ENCODE measurements at places on chromosomes 3 and 15.

DNA sequence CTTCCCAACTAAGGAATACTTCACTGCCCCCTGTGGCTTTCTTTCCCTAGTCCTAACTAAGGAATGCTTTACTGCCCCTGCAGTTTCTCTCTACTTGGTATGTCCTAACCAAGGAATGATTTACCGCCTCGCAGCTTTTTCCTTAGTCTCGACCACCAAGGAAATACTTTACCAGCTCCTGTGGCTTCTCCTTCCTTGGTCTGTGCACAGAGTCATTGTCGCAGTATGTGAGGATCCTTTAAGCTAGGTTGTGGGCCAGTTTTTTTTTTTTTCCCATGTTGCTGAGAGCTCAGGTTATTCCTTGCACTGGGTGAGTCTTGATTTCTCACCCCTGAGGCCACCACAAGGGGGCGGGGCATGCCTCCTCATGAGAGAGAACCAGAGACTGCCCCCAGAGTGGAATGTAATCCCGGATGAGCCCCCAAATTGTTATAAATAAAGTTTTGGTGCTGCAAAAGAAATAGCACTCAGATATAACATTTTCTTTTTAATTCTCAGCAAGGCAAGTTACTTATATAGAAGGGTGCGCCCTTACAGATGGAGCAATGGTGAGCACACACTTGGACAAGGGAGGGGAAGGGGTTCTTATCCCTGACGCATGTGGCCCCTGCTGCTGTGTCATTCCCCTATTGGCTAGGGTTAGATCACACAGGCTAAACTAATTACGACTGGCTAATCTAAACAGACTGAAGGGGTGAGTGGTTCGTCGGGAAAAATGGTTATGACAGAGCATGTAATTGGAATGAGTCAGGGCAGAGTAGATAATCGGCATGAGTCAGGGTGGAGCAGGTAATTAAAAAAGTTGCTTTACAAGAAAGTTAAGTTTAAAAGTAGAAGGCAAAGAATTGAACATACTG, 27.0 kb downstream of the NDUFB4 start:
- no peak for DNase-seq

- no peak for DNase-seq
Measured at GRCh38 chr3:100737334-100737733, 28.0 kb downstream of the TFG start.

DNA sequence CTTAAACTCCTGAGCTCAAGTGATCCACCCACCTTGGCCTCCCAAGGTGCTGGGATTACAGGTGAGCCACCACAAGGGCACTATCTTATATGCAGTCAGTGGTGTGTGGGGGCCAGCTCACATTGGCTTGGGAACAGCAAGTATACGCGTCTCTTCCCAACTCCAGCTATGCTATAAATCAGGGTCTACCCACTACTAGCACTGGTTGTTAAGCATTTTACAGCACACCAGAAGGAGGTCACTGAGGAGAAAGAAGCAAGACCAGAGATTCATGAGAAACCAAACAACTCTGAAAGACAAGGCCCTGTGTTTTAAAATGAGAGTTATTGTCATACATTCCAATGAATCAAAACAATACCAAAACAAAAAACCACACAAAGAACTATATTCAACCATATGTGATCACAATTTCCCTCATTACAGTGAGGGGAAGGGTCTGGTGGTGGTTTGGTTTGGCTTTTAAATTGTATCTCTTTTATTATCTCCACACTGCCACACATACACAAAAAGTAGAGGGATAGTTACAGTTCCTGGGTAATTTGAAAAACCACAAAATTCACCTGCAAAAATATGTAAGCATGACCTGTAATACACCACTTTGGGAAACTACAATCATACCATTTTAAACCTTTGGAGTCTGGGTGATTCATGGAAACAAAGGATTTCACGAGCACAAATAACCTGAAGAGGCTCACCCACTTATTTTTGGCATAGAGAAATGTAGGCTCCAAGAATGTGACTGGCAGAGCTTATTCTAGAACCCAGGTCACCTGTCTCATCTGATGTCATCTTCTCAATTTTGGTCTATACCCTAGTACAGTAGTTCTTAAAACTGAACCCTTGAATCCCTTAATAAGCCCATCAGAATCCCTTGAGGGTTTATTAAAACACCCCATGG, 5.2 kb downstream of the MAGI1 start:
- no peak for DNase-seq

- DNase-seq = no peak
Measured at GRCh38 chr15:89790206-89790605, 14.1 kb downstream of the MESP2 start.

DNA sequence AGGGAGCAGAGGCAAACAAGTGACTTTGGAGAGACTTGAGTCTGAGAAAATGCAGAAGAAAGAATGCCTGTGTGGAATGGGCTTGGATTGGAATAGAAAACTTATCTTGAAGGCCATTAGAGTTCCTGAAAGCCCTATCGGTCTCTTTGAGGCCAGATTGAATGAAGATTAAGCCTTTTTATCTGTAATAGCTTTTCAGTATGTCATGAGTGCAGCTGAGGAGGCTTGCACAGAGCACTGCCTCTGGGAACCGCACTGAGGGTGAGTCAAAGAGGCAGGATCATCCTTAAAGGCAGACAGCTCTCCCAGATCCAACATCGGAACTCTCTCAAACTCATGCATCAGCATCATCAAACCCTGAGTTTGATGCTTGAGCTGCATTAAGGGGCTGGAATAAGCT, 515.2 kb downstream of the NTRK3 start:
- DNase-seq = no peak

- no peak for DNase-seq
Measured at GRCh38 chr15:39502611-39503195, 78.2 kb upstream of the THBS1 start.

DNA sequence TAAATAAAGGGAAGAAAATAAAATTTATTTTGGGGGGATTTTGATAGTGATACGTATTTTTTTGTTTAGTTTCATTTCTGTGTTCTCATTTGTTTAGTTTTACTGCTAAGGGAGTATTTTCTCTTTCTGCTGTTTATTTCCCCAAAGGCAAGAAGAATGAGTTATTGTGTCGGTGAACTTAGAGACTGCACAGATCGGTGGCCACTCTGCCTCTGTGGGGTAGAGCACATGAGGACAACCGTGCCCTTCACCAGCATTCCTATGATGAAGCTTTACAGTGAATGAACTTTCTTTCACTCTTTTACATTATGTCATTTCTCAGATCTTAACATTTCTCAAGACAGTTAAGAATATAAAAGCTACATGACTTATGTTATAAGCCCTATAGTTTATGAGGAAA, 214.4 kb downstream of the OCA2 start:
- no peak for DNase-seq

DNA sequence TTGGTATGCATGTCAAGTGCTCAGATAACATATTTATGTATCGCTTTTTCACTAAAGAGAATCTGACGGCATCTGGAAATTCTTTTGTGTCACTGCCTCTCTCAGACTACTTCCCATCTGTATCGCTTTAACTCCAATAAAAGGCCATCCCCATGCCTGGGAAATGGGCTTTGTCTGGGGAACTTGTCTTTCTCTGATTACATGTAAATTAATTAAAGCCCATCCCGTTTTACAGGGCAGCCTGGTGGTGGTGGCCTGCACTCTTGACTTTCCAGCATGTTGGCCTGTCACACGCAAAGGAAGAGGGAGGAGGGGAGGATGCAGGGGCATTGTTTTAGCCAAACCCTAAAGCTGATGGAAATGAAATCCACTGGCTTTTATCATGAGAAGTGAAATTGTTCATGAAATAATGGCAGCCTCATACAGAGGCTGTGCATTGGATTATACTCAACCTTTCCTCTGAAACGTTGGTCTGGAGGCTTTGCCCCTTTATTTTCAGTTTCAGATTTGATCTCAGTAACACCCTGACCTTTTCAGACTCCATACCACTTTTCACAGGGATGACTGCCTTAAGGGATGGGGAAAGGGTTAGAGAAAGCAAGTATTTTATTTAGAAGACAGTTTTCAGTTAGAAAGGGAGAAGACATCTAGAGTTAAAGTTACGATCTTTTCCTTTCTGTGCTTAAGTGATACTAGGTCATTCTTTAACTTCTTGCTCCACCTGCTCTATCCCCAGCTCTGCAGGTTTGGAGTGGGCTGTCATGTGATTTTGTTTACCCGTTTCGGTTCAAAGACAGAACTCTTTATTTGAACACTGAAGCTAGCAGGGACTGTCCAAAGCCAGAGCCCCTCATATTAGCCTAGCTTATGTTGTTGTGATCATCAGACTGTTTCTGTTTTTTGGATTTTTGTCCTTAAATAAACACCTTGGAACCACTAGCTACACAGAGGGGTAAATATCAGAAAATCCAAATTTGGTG, 94.6 kb upstream of the CTDSPL start:
- DNase-seq = no peak

GRCh38 chr3:57073628-57074027, 13.2 kb downstream of the SPATA12 start:
- DNase-seq = no peak

DNA sequence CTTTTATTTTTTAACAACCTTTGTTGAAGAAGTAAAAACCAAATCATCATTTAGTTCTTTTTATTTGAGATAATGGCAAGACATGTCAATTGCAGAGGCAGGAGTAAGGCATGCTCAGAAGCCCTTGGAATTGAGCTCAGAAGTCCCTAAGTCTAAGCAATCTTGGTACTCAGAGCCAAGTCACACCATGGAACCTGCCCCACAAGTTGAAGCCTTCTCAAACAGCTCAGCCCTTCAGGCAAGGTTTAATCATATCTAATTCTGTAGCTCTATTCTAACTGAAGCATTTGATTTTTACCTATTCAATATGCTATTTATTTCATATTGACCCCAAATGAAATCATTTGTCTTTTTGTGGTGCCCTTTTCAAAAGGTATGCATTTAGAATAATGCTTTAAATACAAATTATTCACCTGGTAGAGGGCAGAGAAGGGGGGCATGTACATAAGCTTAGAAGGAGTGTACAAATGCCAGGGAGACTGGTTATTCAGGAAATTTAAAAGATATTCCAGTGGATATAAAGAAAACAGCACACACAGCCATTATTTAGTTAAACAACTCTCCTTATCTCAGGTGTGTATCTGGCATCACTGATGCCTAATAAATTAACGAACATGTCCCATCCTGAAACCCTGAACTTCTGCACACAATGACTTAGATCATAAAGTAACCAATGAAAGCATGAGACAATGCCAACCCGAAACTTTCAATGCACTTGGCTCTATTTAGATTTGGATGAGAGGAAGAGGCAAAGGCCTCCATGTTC, 26.2 kb upstream of the TOP2B start:
- DNase-seq = no peak

DNA sequence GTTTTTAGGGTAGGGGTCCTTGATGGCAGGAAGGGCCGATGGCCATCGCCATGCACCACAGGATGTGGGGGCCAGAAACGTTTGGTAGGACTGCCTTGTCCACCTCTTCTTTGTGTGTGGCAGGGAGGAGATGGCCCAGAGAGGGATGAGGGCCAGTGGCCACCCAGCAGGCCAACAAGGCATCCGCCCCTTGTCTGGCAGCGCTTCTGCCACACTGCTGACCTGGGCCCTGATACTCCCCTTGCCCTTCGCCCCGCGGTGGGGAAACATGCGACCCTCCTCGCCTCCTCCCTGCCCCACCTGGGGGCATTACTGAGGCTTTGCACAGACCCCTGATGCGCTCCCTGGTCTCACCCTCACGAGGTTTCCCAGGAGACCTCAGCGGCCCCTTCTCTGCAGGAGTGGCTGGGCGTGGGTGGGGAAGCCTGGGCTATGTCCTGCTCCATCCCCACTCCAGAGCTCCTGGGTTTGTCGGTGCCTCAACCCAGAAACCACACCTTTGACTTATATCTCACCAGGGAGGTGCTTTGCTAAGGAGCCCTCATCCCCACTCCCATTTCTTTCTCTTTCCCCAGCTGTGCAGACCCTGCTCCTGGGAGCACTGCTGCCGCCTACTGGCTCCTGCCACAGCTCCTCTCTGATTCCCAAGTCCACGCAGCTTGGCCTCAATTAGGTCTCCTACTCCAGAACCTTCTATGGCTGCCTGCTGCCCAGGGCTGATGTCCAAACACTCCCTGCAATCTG, 38.7 kb downstream of the FEM1B start:
- no peak for DNase-seq

GRCh38 chr15:54979964-54980363, 216.8 kb downstream of the RSL24D1 start:
- no peak for DNase-seq

GRCh38 chr15:80437334-80437891, 33.2 kb downstream of the ARNT2 start:
- no peak for DNase-seq

GRCh38 chr3:155131104-155131503, 51.0 kb downstream of the MME start:
- no peak for DNase-seq

DNA sequence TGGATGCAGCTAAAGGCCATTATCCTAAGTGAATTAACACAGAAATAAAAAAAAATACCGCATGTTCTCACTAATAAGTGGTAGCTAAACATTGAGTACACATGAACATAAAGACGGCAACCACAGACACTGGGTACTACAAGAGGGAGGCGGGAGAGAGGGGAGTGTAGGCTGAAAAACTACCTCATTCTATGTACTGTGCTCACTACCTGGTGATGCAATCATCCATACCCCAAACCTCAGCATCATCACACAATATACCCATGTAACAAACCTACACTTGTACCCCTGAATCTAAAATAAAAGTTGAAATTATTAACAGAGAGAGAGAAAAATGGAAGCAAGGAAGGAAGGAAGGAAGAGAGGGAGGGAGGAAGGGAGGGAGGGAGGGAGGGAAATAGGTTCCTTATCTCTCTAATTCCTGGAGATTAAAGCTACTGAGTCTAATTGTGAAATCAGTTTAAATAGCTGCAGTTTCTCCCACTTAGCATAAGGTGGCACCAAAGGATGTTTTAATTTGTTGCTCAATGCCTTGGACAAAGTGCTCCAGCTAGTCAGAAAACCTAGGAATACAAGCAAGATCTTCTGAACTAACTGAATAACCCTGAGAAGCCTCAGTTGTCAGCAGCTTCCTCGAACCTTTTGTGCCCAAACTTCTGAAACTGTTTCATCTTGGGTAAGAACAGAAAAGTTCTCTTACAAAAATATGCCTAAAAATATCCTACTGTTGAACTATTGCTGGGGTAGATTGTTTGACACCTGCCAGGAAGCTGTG, 79.4 kb upstream of the ATP11B start:
- no peak for DNase-seq

DNA sequence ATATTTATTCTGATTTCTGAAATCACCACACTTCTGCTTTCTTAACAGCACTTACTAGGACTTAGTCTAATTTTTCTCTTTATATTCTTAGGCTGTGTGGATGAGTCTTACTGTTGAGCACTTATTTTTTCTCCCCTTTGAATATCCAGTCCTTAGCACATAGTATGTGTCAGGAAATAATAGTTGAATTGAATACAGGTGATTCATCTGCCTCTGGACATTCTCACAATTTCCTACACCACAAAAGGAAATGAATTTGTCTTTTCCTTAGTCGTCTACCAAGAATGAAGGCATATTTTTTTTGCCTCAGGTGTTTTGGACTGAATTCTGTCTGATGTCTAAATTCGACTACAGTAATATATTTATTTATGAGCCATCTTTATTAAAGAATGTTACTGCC, 204.2 kb downstream of the GHSR start:
- no peak for DNase-seq

All from stimulated activated CD4-positive, alpha-beta T cell treated with anti-CD3 and anti-CD28 coated beads, Interleukin-1b, Interleukin-23, amount 100 ng/mL, for 4 hours (primary cell).